NB4 (cell line): ENCODE measurements at places on chromosomes 1 and 21.

DNA sequence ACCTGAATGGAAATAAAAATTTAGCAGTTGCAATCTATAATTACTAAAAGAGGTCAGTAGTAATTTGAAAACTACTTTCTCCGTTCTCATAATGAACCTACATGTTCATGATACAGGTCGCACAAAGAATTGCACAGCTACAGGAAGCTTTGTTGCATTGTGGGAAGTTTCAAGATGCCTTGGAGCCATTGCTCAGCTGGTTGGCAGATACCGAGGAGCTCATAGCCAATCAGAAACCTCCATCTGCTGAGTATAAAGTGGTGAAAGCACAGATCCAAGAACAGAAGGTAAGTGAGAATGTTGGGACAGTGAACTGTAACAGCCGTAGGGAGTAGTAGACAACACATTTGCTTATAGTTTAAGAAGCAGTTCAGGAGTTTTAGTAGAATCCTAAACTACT, 68.8 kb upstream of the BMP8A start:
- peak; percentile 18 for DNase-seq

GRCh38 chr1:35932158-35932636, 1.3 kb downstream of the AGO3 start:
- DNase-seq, result peak; percentile 7

DNA sequence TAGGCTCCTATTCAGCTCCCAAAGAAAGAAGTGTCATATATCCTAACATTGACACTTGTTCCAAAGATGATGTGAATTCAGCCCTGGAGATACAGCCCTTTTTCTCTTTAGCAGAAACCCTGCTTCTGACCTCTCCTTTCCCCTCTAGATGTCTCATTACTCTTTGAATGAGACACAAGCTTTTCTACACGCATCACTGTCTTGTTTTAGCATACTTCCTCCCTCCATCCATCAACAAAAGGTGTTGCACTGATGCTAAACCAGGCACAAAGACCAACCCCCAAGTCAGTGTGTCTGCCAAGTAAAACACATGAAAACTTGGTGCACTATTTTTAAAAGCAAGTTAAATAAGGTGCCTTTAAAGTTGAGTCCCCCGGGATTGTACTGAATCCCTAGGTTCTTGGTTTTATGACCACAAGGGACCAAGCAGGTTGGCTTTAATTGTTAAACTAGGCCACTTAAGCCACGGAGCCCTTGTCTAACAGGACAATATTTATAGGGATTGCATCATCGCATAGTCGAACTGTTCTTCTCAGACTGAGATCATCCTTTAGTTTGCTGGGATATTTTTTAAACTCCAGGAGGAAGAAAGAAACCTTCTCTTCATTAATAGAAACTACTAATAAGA, 101.0 kb upstream of the GUCA2B start:
- no peak for DNase-seq

- no peak for DNase-seq
Measured at GRCh38 chr1:9883585-9884449, 26.3 kb downstream of the CTNNBIP1 start.

GRCh38 chr1:182786223-182786994, 3.2 kb upstream of the NPL start:
- peak; percentile 79 for DNase-seq

GRCh38 chr1:109864930-109865612, 45.6 kb upstream of the CSF1 start:
- no peak for DNase-seq

- no peak for DNase-seq
Measured at GRCh38 chr21:39612233-39613040, at the start of gene B3GALT5. B3GALT5 (plus strand) TSS chr21:39612940; CDS start chr21:39660560, 47,620 bp downstream.

- no peak for DNase-seq
Measured at GRCh38 chr1:112247961-112248360, 148.1 kb upstream of the CTTNBP2NL start.

DNA sequence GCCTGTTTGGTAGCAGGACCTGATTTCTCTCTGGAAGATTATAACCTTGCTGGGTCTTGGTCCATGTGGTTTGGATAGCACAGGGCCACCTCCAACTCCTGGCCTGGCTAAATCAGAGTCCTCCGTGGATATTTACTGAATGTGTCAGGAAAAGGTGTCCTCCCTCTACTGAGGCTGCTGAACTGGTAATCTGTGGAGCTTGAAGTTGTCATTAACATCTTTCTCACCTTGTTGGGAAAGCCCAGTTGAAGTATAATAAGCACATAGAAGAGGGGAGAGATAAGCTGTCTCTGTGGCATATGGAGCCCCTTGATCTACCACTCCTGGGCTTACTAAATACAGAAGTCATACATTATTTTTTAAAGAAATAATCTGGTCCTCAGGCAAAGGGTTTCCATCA, 294.3 kb upstream of the B3GALT2 start:
- no peak for DNase-seq

DNA sequence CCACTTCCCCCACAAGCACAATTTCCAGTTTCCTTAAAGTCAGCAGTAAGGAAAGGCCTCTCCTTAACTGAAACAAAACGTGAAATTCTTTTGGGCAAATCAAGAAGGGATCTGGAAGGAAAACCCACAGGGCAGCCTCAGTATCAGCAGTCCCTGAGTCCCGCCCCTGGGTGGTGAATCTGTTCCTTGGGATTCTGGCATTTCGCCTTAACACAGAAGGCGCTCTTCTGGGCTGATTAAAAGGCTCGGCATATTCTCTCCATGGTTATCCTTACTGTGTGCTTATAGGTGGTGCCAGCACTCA, 12.2 kb upstream of the RAB4A start:
- DNase-seq, result no peak

GRCh38 chr1:111467865-111468716, 5.7 kb upstream of the C1orf162 start:
- no peak for DNase-seq

DNA sequence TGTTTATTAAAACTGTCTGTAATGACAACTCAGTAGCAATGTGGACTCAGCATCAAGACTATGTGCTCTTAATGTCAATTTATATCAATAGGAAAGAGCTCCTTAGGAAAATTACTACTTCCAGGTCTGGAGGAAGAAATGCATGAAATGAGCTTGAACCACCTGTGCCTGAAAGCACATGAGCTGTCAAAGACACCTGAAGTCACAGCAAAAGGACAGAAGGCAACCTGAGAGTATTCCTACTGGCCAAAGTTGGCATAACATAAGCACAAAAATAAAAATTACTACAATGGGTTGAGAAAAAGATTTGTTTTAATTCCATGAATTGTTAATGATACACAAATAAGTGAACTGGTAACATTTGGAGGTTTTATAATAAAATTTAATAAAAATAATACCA, 13.4 kb upstream of the KRTAP7-1 start:
- DNase-seq, result no peak

- DNase-seq, result no peak
Measured at GRCh38 chr1:182731852-182732575, 47.6 kb upstream of the RGS8 start.

- DNase-seq, result no peak
Measured at GRCh38 chr1:55368698-55369097, 153.5 kb upstream of the USP24 start.

DNA sequence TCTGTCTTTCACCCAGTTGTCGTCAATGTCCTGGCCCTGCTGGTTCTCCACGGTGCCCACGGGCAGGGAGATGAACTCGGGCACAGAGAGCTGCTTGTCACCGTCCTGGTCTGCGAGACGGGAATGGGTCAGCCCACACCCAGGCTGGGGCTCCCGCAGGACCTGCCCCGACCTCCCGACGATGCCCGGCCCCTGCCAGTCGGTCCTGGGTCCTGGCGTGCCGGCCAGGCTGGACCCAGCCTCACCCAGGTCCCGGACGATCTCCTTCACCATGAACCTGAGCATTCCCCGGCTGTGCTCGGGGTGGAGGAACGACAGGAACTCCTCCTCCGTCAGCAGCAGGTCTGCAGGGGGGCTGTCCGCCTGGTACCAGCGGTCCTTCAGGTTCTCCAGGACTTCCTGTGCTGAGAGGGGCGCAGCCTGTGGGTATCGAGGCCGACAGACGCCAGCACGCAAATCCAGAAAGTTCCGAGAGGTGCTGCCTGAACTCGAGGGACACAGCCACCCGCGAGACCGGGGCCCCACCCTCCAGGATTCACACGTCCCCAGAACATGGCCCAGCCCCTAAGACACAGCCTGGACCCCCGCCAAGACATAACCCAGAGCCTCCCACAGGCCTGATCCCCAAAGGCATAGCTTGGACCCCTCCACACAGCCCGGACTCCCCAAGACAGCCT, 4.7 kb upstream of the TNFRSF4 start:
- DNase-seq, result no peak

DNA sequence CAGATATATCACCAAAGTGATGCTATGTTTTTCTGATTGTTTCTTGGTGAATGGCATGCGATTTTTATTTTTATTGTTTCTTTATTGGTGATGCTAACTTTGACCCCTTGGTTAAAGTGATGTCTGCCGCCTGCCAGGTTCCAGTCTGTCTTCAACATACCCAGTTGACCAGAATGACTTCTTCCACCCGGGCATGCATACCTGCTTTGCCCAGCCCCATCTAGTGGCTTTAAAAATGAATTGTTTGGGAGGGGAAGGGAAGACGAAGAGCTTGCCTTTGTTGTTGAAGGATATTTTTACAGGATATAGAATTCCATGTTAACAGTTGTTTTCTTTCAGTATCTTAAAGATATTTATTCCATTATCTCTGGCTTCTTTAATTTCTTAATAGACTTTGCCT, 65.1 kb downstream of the ATG4C start:
- DNase-seq, result no peak
